ENCODE measurements at places on chromosomes 7 and 10.

GRCh38 chr7:157542068-157543021 is 205.5 kb downstream of the DNAJB6 start:
- no peak for DNase-seq
- peaks cover 15% of the 10 kb centered on the region for H3K4me1 ChIP-seq
- no peak overlapping the region for H3K27ac ChIP-seq
- no peaks in the 10 kb centered on the region for H3K36me3 ChIP-seq
- no peak overlapping the region for H3K4me3 ChIP-seq

DNA sequence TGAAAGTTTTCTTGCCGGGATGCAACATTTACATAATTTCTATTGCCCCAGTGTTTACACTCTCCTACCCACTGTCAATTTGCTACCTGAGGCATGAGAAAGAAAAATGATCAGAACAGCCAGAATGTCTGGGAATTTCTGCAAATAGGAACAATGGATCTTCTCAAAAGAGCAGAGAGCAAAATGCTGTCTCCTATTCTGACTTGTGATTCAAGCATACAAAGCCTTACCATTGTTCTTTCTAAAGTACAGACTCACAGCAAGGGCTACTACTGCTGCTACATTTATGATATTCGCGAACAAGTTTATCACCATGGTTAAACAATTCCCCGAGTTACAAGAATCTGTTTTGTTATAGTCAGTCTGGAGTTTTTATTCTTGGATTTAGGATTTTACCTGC is 329.9 kb upstream of the CELF2 start:
- H3K4me1 ChIP-seq, result no peaks in the 10 kb centered on the region
- no peak overlapping the region for H3K4me3 ChIP-seq
- peaks cover 39% of the 10 kb centered on the region for H3K27me3 ChIP-seq
- no peak overlapping the region for H3K27ac ChIP-seq

DNA sequence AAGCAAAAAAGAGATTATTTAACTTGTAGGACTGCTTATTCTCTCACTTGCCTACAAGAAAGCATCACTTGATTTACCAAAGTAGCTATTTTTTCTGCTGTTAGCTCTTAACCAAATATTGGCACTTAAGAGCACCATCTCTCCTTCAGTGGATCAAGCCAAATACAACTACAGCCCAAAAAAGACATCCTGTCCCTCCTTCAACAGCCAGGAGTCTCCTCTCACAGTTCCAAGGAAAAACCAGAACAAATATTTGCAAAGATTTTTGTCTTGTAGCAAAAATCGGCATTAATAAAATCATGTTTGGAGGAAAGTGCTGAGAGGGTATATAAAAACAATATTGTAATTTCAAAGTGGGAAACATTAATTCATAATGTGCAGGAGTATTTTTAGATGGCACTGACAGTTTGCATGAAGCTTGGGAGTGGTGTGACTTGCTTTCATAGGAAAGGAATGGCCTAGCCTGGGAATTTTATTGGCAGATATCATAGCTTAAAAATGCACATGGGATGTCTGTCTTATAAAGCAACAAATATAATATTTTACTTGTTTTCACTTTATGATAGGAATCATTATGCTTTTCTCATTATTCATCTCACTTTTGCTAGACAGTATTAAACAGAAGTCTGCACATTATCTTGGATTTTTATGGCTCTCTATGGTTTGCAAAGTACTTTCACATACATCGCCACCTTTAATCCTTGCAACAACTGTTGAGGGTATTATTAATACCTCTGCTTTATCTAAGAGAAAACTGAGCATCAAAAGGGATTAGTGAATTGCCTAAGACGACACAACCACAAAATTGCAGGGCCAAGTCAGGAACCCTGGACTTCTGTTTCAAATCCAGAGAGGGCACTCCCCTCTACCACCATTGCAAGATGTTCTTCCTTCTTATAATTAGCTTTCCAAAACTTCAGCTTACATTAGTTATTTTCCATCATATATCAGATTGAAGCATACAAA is 103.5 kb downstream of the AGMO start:
- DNase-seq, result no peak
- H3K4me1 ChIP-seq, result no peaks in the 10 kb centered on the region
- no peaks in the 10 kb centered on the region for H3K27me3 ChIP-seq
- no peak overlapping the region for H3K4me3 ChIP-seq
- no peak overlapping the region for H3K27ac ChIP-seq
- H3K36me3 ChIP-seq, result no peaks in the 10 kb centered on the region

DNA sequence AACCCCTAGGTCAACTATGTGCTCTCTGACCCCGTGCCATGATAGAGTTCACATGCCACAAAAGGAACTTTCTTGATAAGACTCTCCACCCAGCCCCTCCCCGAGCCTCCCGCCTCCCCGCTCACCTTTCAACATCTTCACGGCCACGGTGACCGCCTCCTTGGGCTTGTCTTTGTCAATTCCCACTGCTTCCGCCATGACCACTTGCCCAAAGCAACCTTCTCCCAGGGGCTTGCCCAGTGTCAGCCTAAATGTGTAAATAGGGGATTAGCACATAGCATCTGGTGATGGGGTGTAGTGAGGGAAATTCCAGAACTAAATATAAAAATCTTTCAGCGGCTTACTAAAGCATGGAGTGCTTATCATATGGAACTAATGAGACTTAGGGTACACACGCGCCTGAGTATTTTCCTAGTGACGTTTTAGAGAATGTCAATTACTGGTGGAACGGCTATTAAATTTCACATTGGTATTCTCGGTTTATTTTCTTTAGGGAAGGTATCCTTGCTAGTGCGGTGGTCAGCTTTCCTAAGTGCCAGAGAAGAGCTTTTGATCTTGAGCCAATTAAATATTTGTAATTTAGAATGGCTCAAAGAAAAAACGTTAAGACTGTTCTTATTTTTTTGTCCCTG is 97.4 kb downstream of the FGFR2 start:
- H3K4me3 ChIP-seq, result no peak overlapping the region
- no peak for DNase-seq
- H3K27me3 ChIP-seq, result no peaks in the 10 kb centered on the region
- H3K36me3 ChIP-seq, result no peaks in the 10 kb centered on the region
- H3K4me1 ChIP-seq, result no peaks in the 10 kb centered on the region

DNA sequence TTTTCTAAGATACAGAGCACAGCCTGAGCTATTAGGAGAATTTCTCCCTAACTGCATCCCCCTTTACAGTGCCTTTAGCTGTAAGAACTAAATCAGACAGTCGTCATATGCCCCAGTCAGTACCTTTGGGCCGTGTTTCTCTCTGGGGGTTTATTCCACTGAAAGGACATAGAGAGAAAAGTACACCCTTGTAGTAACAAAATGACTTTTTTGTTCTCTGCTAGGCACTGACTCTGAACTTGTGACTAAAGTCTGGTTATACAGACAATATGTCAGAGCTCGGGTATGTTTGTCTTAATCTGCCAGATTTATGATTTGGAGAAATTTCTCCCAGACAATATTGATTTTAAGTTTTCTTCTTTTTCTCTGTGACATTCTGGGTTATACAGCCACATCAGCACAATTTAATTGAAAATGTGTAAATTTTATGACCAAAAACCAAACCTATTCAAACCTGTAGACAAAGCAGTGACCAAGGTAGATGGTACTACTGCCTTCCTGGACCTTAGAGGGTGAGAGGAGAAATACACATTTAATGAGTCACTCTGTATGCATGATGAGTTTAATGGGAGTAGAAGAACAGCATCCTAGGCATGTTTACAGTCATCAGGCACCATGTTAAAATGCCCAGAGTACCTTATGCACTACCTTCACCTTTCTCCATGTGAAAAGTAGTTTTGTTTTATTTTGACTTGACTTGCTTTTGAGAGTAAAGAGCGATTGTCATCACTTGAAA is 156.1 kb upstream of the PLXDC2 start:
- no peak overlapping the region for H3K4me3 ChIP-seq
- no peaks in the 10 kb centered on the region for H3K27me3 ChIP-seq
- H3K27ac ChIP-seq, result no peak overlapping the region
- no peaks in the 10 kb centered on the region for H3K4me1 ChIP-seq

- H3K36me3 ChIP-seq, result no peaks in the 10 kb centered on the region
- H3K4me3 ChIP-seq, result no peak overlapping the region
- no peaks in the 10 kb centered on the region for H3K27me3 ChIP-seq
Observed at GRCh38 chr10:114426476-114426875, 22.2 kb upstream of the AFAP1L2 start.

- H3K27ac ChIP-seq, result peak overlapping the region; percentile 90
- peaks cover 87% of the 10 kb centered on the region for H3K4me1 ChIP-seq
Observed at GRCh38 chr7:106257752-106258151, 27.0 kb downstream of the NAMPT start.

GRCh38 chr10:61098966-61099365 is 155.0 kb upstream of the RHOBTB1 start:
- H3K4me1 ChIP-seq, result no peaks in the 10 kb centered on the region
- DNase-seq, result no peak
- H3K4me3 ChIP-seq, result no peak overlapping the region
- H3K27ac ChIP-seq, result no peak overlapping the region
- H3K27me3 ChIP-seq, result peaks cover 12% of the 10 kb centered on the region
- H3K36me3 ChIP-seq, result no peaks in the 10 kb centered on the region

DNA sequence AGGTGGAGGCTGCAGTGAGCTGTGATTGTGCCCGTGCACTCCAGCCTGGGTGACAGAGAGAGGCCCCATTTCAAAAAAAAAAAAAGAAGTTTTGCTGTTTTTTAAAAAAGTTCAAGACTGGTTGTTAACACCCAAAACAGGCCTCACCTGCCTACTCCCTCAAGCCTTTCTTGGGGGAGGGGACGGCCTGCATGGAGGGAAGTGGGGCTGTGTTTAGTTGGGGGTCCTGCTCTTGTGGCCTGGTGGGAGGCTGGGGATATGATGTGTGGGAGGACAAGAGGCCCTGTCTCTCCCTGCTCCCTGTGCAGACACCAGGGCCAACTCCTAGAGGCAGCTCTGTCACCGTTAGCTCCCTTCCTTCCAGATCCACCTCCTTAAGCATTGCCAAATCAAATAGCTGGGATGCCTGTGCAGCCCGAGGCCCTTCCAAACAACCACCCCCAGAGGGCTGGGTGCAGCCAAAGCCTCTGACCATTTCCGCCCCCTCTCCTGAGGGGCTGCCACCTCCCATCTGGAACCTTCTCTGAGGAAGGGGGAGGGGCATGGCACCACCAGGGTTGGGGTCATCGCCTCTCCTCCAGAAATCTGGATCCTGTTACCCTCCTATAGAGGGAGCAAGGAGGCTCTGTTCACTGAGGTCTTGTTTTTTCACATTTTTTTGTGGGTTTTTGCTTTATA is 32.9 kb upstream of the ANKRD2 start:
- H3K27me3 ChIP-seq, result no peaks in the 10 kb centered on the region
- H3K4me1 ChIP-seq, result peaks cover 22% of the 10 kb centered on the region
- no peak overlapping the region for H3K4me3 ChIP-seq
- H3K36me3 ChIP-seq, result no peaks in the 10 kb centered on the region
- DNase-seq, result no peak

- no peak overlapping the region for H3K27ac ChIP-seq
- H3K4me3 ChIP-seq, result no peak overlapping the region
- DNase-seq, result no peak
Observed at GRCh38 chr7:25429731-25430130, 201.4 kb upstream of the NPVF start.

DNA sequence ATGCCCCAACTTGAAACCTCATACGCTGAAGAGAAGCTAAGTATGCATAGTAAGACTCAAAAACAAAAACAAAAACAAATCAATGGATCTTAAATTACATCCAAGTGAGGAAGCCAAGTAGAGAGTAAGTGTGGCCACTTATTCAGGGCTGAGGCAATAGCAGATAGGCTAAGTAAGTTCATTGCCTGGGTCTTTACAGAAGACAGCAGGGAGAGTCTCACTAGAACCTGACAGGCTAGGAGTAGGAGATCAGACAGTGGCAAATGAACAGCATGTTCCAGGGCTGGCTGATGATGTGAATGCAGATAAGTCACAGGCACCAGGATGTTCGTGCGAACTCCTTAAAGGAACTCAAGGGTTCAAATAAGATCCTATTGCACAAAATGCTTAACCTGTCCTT is 568.6 kb downstream of the KCNMA1 start:
- H3K4me3 ChIP-seq, result no peak overlapping the region
- H3K4me1 ChIP-seq, result no peaks in the 10 kb centered on the region
- H3K27me3 ChIP-seq, result no peaks in the 10 kb centered on the region

- no peak overlapping the region for H3K4me3 ChIP-seq
- peaks cover 8% of the 10 kb centered on the region for H3K27me3 ChIP-seq
- no peaks in the 10 kb centered on the region for H3K4me1 ChIP-seq
- no peak overlapping the region for H3K27ac ChIP-seq
- no peaks in the 10 kb centered on the region for H3K36me3 ChIP-seq
- no peak for DNase-seq
Observed at GRCh38 chr10:49417311-49418052, 21.6 kb upstream of the DRGX start.

GRCh38 chr10:29748109-29748650 is 113.4 kb upstream of the SVIL start:
- no peak for DNase-seq
- no peak overlapping the region for H3K27ac ChIP-seq
- H3K27me3 ChIP-seq, result peaks cover under 1% of the 10 kb centered on the region
- H3K4me1 ChIP-seq, result no peaks in the 10 kb centered on the region

GRCh38 chr10:1290071-1290471 is 233.9 kb downstream of the WDR37 start:
- H3K4me3 ChIP-seq, result no peak overlapping the region
- H3K4me1 ChIP-seq, result peaks cover 27% of the 10 kb centered on the region
- peaks cover 14% of the 10 kb centered on the region for H3K27me3 ChIP-seq
- H3K27ac ChIP-seq, result no peak overlapping the region

DNA sequence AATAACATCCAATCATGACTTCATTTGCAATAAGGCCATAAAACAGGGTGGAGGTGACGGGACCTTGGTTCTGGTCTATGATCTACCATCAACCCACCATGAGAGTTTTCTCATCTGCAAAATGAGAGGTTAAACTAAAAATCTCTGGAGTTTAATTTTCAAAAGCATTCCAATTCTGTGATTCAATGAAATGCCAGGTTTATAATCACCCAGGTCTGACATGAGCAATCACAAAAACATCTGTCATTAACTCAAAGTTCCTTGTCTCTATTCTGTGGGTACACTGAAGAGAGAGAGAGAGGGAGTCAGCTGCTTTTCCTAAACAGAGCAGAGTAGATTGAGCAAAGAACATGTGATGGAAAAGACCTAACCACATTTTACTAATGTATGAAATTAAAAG is 75.4 kb downstream of the NUDCD3 start:
- peak overlapping the region; percentile 78 for H3K27ac ChIP-seq
- H3K36me3 ChIP-seq, result peaks cover 11% of the 10 kb centered on the region
- no peak overlapping the region for H3K4me3 ChIP-seq
- H3K27me3 ChIP-seq, result no peaks in the 10 kb centered on the region
- DNase-seq, result no peak

DNA sequence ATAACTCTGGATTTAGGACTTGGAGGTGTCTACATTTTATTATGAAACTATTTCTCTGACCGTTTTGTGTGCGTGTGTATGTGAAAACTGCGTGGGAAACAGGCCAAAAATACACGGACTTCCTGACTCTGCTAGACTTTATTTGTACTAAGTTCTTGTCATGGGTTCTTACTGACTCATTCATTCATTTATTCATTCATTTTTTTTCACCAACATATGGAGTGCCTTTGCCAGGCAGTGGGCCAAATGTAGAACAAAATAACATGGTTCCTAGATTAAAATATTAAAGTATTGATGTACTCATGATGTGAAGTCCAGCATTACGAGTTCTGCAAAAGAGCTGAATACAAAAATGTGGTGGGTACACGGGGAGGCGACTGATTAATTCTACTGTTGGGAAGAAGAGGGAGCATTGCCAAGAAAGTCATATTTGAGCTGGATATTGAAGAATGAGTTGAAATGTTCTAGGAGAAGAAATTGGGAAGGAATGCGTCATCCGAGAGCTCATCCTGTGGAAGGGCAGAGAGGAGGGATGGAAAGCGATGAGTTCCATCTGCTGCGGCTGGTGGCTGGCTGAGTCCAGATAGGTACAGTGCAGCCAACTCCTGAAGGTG is 24.6 kb downstream of the CACNB2 start:
- no peaks in the 10 kb centered on the region for H3K36me3 ChIP-seq
- H3K27ac ChIP-seq, result no peak overlapping the region
- H3K4me1 ChIP-seq, result no peaks in the 10 kb centered on the region
- H3K4me3 ChIP-seq, result no peak overlapping the region

Data from activated T-cell treated with anti-CD3 and anti-CD28 coated beads, Interleukin-2, amount 50 U/mL, for 72 hours (primary cell).